ENCODE measurements at places on chromosomes 4 and X.

DNA sequence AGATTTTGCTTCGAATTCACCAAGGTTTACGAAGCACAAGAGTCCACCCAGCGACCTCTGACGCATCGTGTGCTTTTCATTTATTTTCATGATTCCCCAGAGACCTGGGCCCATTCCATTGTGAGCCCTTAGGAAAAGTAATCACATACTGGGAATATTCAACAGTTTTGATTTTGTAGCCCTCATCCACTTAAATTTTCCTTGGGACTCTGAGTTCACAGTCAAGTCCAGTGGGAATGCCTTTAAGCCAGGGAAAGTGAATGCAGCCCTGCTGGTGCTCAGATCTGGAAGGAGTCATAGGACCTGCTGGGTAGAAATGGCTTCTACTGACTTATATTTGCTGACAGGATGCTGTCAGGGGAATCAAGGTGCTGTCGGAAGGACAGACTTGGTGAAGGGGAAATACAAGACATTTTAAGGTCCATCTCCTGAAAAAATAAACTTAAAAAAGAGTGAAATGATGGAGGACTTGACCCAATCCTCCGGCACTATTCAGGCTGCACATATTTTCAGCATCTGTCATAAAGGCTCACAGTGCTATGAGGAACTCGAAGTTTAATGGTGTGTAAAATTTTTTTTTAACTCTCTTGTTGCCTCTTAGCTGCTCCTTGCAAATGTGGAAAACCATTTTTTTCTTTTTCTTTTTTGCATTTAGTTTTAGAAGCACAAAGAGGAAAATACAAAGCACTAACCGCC is 204.9 kb downstream of the MID1 start:
- DNase-seq = no peak

- DNase-seq = no peak
These were observed 31.5 kb upstream of the ZNF185 start for GRCh38 chrX:152866386-152866785.

DNA sequence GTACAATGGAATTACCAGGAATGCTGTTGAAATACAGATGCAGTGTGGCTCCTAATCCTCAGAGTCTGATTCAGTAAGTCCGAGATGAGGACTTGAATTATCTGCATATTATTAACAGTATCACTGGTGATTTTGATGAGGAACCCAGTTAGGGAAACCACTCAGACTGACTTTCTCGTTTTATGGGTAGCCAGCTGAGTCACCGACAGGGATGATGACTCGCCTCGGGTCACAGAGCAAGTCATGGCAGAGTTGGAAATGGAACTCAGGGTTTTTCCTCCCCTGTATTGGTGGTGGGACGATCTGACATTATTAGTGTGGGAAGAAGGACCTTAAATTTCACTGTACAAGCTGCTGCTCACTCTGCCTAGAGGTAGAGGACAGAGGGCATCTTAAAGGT is 51.3 kb downstream of the RTL9 start:
- DNase-seq = no peak

DNA sequence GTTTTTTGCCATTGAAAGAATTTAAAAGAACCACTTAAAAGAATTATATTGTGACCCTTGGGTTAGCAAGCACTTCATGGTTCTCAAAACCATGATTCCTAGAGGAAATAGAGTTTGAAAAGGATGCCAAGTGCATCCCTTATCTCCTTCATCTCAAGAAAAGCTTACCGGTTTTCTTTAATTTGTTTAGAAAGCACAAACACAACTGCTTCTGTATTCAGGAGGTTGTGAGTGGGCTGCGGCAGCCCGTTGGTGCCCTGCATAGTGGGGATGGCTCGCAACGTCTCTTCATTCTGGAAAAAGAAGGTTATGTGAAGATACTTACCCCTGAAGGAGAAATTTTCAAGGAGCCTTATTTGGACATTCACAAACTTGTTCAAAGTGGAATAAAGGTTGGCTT is 13.5 kb downstream of the HHIP start:
- no peak for DNase-seq

DNA sequence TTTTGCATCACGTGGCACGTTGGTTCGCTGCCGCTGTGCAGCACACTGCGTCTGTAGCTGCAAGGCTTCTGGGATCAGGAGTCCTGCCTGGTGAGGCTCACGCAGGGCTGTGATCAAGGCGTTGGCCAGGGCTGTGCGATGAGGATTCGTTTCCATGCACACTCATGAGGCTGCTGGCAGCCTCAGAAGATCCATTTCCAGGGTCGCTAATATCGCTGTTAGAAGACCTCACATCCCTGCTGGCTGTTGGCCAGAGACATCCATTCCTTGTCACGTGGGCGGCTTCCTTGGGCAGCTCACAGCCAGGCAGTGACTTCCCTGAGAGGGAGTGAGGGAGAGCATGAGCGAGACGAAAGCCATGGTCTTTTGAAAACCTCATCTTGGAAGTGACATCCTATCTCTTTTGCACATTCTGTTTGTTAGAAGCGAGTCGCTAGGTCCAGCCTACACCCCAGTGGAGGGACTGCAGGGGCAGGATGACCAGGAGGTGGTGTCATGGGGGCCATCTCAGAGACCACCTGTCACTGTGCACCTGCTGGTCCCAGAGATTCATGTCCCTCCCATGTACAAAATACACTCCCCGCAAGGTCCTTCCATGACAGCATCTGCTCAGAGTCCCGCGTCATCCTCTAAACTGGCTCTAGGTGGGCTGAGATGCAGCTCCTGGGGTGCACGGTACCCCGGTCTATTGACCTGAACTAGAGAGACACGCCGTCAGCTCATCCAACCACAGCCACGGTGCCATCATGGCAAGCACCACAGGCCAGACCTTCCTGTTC is 12.2 kb downstream of the RGS12 start:
- DNase-seq = no peak

GRCh38 chr4:56391270-56391669 is 4.0 kb upstream of the AASDH start:
- DNase-seq = no peak

DNA sequence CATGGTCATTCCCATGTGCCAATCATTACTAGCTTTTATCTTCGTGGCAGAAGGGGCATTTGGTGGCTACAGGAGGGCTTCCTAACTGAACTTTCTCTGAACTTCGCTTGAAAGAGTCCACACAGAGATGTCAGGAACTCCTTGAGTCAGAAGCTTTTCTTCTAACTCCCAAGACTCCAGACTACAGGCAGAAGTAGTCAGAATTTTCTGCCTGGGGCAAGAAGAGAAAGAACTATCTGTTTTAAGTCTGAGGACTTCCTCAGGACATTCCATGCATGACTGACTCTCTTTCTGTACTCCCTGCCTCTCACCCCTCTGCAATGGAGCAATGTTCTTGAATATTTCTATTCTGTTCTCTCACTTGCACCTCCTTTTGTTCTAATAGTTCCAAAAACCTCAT is 170.5 kb upstream of the TBC1D9 start:
- DNase-seq = no peak

DNA sequence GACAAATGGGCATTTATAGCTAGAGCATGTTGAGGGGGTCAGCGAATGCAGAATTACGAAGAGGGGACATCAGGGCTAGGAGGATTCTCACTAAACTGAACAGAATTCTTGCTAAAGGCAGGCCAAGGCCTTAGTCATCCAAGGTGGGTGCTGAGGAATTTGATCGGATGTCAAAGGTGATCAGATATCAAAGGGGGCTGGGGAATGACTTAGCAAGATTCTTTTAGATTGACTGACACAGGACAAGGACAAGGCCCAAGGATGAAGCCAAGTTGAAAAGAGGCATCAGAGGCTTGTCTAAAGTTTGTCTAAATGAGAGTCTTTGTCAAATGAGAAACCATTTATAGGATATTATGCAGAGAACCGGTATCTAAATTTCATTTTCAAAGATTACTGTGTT is 9.7 kb downstream of the TMEM184C start:
- DNase-seq = no peak

GRCh38 chrX:29634516-29634915 is 580.8 kb upstream of the MAGEB2 start:
- no peak for DNase-seq

GRCh38 chrX:20320461-20321159 is 53.9 kb upstream of the RPS6KA3 start:
- DNase-seq = no peak
